ENCODE measurements at places on chromosomes 1 and 21.
A peak's percentile ranks its signal among the peaks of the same experiment; 100 is the strongest.

GRCh38 chr1:103461161-103462105 is 64.1 kb upstream of the RNPC3 start:
- DNase-seq = no peak

DNA sequence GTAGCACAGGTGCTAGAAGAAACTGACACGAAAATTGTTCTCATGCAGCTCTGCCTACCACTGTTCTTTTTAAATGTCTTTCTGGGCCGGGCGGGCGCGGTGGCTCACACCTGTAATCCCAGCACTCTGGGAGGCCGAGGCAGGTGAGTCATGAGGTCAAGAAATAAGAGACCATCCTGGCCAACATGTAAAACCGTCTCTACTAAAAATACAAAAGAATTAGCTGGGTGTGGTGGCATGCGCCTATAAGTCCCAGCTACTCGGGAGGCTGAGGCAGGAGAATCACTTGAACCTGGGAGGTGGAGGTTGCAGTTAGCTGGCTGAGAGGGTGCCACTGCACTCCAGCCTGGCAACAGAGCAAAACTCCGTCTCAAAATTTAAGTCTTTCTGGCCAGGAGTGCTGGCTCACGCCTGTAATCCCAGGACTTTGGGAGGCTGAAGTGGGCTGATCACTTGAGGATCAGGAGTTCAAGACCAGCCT is 947 bp upstream of the RIT1 start:
- DNase-seq = no peak

DNA sequence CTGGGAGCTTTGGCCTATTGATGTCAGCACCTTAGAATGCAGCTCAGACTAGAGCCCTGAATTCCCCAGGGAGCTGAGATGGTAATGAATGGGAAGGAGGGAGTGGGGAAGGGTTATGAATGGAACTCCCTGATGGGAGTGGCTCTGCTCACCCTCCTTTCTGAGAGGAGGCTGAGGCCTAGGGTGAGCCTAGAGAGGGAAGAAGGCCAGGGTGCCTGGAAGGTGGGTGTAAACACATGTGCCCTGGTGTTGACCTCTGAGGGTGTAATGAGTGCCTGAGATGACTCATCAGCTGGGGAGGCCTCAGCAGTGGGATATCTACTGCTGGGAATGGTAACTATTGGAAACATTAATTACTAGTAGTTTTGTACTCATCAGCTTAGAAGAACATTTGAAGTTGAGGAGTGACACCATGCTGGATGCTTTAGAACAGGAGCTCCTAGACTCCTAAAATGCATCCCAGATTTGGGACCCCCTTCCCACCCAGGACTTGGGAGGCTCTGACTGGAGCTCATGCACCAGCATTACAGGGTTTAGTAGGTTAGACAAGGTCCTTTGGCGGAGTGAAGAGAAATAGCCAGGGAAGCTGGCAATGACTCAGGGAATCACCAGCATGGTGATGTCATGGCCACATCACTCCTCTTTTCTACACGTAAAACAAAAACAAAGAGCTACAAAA is 16.0 kb upstream of the PIGV start:
- DNase-seq = no peak

DNA sequence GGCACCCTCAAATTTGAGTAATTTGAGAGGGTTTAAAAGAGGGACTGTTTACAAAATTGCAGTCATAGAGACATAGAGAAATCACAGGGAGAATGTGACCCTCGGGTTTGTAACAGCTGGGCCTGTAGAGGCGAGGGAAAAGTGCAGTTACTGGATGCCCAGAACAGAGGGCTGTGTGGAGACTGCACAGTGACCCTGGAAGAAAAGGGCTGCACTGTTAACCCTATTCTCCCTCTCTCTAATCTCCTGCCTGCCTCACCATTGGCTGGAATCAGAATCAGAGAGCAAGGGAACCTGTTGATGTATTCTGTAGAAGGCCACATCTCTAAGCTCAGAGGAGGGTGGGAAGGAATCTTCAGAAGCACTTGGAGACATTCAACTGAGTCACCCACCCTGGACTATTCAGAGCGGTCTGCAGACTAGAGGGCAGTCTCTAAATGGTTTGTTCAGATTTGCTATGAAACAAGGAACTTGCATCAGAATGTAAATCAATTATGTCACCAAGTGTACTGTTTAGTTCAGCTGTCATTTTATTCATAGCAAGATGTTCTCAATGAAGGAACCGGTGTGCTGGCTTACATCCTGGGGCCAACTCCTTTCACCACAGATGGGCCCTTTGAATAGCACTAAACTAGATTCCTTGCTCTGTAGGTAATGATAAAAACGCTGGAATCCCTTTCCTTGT is 132.2 kb upstream of the HOOK1 start:
- no peak for DNase-seq

GRCh38 chr1:153735090-153735420 is 7.2 kb downstream of the INTS3 start:
- DNase-seq = no peak

GRCh38 chr1:6822530-6823359 is 37.5 kb downstream of the CAMTA1 start:
- no peak for DNase-seq

DNA sequence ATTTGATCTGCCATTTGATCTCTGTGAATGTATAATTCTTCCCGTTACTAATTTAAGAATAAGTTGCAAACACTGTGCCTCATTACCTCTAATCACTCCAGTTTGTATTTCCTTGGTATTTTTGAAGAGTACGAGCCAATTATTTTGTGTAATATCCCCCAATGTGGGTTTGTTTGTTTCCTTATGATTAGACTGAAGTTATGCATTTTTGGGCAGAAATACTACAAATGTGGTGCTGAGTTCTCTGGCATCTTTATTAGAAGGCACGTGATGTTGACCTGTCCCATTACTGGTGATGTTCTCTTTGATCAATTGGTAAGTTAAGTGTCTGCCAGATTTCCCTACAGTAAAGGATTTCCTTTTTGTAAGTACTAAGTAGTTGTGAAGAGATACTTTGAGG is 10.3 kb downstream of the MIXL1 start:
- no peak for DNase-seq

DNA sequence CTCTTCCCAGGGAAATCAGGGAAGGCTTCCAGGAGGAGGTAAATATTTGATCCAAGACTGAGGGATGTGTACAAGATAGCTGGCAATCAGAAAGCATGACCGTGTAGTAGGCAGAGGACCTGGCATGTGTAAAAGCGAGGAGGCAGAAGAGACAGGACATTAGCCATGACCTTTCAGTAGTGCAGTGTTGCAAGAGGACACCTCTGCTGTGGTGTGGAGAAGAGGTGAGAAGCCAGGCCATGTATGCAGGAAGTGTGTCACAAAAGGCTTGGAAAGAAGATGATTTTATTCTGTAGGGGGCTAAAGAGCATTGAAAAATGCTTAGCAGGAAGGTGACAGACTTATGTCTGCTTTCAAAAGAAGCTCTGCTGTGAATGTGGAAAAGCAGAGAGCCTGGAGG is 381.0 kb downstream of the ZP4 start:
- no peak for DNase-seq

GRCh38 chr1:197771386-197771785 is 3.9 kb downstream of the DENND1B start:
- DNase-seq = no peak

DNA sequence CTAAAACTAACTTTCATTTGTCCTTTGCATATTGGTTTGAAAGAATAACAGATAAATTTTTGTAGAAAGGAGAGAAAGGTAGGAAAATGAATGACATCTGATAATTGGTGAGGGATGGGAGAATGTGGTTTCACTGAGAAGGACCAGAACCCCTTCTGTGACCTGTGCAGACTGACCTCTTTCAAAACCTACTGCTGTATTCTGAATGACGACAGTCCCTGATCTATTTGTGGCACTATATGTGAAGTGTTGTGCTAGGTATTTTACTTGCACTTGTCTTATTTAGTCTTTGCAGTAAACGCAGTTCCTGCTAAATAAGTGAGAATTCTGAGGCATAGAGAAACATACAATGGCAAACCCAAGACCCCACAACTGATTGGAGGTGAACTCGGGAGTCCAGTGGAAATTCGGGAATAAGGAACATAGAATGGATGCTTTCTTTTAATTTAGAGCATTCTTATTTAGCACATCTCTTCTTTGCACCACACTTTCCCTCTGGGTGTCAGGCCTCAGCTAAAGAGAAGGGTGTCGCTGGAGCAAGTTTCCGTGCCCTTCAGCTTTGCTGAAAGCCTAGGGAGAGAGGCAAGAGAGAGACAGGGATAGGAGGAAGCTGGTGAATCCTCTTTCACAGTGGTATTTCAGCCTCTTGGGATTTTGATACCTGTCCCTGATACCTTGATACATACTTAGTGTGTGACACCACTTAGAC is 230.2 kb downstream of the PAPPA2 start:
- DNase-seq = no peak

DNA sequence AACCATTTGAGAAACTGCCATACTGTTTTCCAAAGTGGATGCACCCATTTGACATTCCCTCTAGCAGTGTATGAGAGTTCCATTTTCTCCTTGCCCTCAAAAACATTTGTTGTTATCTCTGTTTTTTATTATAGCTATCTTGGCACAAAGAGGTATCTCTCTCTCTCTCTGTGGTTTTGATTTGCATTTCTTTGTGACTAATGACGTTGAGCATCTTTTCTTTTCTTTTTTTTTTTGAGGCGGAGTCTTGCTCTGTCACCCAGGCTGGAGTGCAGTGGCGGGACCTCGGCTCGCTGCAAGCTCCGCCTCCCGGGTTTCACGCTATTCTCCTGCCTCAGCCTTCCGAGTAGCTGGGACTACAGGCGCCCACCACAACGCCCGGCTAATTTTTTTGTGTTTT is 17.4 kb upstream of the ZMYM6 start:
- no peak for DNase-seq

DNA sequence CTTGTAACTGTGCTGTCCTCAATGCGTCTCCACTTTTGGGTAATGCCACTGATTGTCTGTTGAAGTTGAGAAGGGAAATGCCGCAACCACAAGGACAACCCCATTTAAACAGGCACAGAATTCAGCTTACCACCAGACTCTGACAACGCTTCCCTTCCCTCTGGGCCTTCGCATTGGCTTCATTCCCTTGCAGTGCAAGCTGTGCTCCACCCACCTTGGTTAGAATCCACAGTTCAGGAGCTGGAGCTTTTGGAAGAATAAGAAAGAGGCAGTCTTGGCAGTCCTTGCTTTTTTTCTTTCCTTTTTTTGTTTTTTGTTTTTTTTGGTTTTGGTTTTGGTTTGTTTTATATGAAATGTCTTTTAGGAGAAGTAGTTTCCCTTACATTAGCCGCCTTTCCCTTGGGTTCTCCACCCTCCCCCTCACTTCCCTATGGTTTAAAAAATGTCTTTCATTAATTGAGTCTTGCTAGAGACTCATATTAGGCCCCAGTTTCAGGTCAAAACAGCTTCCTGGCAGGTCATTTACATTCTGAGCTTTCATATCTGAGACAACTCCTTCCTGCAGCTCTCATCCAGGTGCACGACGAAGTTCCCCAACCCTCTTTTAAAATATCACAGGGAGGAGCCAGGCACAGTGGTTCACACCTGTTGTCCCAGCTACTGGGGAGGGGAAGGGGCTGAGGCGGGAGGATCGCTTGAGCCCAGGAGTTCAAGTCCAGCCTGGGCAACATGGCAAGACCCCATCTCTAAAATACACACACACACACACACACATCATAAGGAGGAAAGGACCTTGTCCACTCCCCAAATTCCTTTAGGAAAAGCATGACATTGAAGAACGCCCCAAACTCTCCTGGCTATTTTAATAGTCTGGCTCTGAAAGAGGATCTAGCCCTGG is 20.7 kb upstream of the LAX1 start:
- DNase-seq = peak; percentile 53

DNA sequence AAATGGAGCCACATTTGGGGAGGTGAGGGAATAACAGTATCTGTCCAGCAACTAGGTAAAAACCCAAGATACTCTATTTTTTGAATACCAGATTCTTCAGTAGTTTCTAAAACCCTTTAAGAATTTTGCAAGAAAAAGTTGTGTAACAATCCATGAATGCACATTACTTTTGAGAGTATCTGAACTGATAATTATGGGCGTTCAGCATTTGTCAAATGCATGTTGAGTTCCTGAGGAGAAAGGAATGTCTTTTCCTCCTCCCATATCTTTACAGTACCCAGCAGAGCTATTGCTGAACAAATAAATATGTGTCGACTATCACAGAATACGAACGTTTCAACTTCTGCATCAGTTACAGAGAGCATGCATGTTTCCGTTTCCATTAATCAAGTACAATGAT is 104.5 kb downstream of the PCNX2 start:
- DNase-seq = no peak

DNA sequence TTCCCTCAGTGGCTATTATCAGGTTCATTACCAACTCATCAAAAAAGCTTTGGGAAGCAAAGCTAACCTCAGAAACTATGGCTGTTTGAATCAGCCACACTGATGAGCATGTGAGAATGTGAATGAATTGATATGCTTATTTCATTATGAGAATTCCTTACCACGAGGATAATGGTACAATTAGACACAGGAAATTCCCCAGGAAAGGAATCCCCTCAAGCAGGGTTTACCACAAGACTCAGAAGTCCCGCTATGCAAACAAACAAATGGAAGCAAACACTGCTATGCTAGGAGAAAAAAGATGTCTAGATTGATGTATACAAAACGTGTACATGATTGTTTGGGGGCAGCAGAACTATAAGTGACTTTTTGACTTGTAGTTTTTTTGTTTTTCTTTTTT is 205.0 kb downstream of the HMCN1 start:
- no peak for DNase-seq

DNA sequence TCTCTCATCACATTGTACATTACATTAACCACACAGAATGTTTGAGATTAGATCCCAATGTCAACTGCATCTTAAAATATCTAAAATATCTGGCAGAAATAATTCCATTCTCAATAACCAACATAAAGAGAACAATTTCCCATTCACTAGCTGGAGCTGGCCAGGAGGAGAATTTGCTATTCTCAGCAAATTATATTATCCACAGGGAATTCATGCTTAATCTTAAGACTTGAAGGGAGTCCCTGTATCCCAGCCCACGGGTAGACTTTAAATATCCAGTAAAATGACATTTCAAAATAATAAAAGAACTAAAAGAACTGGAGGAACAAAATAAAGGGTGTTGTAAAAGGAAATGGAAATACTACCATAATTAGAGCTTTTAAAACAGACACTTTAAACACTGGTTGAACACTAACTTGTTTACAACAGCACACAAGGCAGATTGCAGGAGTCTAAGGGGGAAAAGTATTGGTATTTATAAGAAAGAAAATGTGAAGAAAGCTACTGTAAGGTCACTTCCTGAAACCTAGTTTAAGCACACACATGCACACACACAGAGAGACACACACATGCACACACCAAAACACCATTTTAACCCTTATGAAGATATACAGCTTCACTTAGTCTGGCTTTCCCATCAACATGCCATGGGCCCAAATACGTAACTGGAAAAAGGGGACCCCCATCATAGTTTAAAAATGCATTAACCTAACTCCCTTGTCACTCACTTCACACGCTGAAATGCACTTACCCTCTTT is 107.0 kb downstream of the PTPN14 start:
- DNase-seq = no peak

DNA sequence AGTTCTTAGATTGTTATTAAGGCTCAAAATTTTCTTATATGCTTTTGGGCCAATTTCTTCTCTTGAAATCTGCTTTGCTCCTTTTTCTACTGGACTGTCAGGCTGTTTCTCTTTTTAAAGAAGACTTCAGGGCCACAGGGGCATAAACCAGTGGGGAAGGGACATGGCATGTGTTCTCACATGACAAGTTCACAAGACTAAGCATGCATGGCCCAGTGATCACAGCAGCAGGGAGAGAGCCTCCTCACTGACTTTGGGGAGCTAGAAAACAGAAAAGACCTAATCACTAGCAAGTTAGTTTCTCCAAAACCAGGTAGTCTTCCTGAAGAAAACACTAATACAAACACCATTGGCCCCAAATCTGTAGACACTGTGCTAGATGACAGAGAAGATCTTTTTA is 64.8 kb downstream of the RAB3GAP2 start:
- DNase-seq = no peak
